ENCODE measurements at places on chromosomes 5 and 9. TPM values are rescaled to one million over a fixed set of nuclear protein-coding genes. Genes with fewer than 3 reads are reported as not detected.

GRCh38 chr5:53211799-53212198, 102.2 kb upstream of the MOCS2 start:
- no peak for DNase-seq

DNA sequence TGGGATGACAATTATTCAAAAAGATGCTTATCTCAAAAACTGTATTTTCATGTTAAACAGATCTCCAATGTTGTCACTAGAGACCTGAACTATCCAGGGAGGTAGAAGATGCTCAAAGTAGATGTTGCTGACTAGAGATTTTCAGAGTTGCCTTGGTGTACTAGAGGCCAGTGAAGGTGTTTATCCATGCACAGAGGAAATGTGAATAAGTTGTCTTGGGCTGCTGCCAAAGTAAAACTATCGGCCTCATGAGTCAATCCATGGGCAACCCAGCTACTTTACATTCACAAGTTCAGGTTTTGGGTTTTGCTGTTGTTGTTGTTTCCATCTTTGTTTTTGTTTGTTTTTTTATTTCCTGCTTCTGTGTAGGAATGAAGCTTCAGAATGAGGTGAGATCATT, 141.1 kb upstream of the RANBP3L start:
- DNase-seq, result no peak

GRCh38 chr5:178353461-178353860, 120.9 kb upstream of the PHYKPL start:
- DNase-seq, result no peak

DNA sequence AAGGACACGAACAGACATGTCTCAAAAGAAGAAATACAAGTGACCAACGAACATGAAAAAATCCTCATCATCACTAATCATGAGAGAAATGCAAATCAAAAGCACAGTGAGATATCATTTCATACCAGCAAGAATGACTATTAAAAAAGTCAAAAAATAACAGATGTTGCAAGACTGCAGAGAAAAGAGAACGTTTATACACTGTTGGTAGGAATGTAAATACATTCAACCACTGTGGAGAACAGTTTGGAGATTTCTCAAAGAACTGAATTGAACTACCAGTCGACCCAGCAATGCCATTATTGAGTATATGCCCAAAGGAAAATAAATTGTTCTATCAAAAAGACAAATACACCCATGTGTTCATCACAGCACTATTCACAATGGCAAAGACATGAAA, 45.7 kb downstream of the FXN start:
- DNase-seq, result no peak

- no peak for DNase-seq
Measured at GRCh38 chr9:96751815-96752214, 26.1 kb downstream of the ZNF510 start.

- DNase-seq, result no peak
Measured at GRCh38 chr5:155886311-155887031, 440.5 kb upstream of the SGCD start.

IFNA21 gene
- total RNA-seq, result not detected

PTGS1 gene
- 0.27 TPM for total RNA-seq

DNA sequence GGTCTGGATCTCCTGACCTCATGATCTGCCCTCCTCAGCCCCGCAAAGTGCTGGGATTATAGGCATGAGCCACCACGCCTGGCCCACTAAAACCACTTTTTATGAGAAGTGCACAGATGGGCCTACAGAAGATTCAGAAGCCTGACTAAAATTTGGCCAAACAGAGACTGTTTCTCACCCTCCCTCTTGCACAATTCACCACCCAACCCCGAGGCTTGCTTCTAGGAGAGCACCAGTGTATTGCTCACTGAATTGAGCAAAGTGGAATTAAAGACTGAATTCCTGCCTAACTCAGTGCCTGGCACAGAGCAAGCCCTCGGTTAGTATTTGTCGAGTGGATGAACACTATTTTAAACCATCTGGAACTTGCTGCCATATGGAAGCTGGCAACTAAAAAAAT, 3.4 kb upstream of the DCTN4 start:
- no peak for DNase-seq

DNA sequence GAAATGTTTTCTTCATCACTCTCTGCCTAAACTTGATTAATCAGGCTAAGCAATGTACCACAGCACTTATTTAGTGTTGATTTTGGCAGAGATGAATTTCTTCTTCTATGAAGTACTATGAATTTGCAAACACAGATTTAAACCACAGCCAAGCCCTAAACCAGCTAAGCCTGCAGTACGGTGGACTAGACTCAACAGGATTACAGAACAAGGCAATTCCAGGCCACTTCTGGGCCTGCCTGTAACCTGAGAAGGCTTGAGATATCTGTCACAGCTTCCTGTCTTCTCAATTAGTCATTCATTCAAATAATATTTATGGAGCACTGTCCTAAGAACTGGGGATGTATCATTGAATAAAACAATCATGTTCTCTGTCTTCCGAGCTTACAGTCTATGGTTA, 32.4 kb upstream of the CAST start:
- no peak for DNase-seq

- no peak for DNase-seq
Measured at GRCh38 chr5:11780641-11781345, 123.5 kb downstream of the CTNND2 start.

RNF180 gene
- total RNA-seq, result not detected

WNT8A gene
- total RNA-seq, result not detected

- DNase-seq, result no peak
Measured at GRCh38 chr9:33917036-33917435, 100.1 kb downstream of the UBE2R2 start.

DNA sequence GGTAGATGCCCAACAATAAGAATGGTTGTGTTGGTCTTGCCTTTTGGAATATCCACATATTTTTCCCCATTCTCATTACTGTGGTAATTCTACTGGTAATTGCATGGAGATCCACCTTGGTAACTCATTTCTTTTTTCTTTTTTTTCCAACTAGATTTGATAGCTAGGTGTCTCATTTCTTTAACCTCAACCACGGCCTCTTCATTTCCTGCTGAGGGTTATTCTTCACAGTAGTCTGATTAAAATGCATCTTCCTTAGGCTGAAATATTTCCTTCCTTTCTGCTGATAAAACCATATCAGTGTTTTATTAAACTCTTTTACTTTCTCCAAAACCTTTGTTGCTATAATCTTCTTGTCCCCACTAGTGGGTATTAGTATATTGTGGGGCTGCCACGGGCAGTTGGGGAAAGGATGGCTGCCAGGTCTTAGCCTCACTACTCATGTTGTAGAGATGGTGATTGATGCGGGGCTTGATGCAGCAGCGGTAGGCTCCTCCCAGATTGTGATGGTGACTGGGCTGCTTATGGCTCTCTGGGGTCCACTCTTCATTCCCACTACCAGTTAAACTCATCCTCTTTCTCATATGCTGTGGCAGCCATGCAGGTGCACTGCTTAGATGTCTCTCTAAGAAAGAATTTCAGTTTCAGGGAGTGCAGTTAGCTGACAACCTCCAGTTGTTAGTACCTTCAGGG, 35.9 kb downstream of the KIF2A start:
- no peak for DNase-seq

GRCh38 chr5:179427032-179427675, 81.9 kb upstream of the ADAMTS2 start:
- no peak for DNase-seq

- DNase-seq, result no peak
Measured at GRCh38 chr9:26158631-26159150, 480.4 kb upstream of the TUSC1 start.

RAB14 gene
- total RNA-seq, result 85.4 TPM

GFI1B gene
- not detected for total RNA-seq

DNA sequence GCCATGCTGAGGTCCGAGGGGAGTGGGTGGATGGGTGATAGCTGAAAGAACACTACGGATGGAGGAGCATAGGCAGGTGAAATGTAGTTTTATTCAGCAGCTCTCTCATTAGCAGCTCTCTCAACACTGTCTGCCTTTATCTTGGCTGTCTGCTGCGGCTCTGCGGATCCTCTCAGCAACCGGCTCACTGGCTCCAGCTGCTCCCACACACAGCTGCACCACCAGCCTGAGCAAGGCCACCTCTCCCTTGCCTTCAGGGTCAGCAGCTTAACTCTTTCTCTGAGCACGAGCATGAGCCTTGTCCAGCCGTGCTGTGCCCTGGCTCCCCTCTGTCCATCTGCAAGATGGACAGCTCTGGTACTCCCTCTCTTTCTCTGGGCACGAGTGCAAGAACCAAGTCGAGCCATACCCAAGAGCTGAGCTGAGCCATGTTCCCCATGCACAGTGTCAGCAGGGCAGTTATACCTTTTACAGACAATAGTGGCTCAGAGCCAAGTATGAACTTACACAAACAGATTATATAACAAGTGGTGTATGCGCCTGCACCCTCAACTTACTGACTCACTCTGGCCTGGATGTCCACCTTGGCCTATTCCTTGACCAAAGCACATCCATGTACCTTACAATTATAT, 108.5 kb downstream of the MACIR start:
- DNase-seq, result no peak

LCN2 gene
- not detected for total RNA-seq

GRCh38 chr9:121292051-121292450, 24.1 kb downstream of the GSN start:
- no peak for DNase-seq

DNA sequence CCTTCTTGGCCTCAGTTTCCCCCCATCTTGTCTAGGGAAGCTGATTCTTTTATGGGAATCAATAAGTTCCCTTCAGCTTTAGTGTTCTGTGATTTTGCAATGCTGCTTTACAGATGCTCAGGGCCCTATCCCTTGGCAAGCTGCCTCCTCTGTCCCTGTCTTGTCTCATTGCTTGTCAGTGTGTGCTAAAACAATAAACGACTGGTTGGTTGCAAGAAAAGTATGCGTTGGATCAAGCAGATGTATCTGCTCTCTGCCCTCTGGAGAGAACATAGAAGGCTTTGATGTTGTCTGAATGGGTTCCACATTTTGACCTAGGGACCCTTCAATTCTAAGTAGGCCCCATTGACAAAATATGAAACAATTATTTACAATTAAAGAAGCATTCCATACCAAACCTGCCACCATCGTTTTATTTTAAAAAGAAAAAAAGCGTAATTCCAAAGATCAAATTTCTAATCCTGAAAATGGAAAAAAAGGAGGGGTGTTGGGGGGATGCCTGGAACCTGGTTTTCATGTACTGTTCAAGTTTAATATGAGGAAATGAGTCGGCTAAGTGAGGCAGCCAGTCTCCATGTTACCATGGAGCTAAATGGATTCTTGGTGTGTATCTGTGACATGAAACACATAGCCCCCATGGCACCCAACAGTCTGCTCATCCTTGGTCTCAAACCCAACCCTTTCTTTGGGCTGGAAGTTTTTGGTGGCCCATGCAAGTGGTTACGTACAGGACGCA, 31.2 kb upstream of the TARS1 start:
- DNase-seq, result no peak

ALDH7A1 gene
- 5.2 TPM for total RNA-seq

DNA sequence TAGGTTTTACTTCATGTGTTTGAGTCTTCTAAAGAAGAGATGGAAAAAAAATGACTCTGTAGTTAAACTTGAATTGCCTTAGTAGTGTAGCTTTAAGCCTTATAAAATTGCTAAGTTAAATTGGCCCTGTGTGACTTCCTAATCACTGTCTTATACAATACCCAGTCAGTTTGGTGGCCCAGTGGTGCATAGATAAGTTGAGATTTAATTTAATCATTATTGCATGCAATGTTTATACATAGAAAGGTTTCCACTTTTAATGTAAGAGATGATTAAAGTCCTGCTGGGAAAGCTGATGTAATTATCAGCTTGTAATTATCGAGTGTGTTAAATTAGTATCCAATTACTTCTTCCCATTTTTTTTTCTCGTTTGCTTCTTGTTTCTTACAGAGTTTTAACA, 187.1 kb downstream of the TRIO start:
- DNase-seq, result no peak

PCA3 gene
- not detected for total RNA-seq

DNA sequence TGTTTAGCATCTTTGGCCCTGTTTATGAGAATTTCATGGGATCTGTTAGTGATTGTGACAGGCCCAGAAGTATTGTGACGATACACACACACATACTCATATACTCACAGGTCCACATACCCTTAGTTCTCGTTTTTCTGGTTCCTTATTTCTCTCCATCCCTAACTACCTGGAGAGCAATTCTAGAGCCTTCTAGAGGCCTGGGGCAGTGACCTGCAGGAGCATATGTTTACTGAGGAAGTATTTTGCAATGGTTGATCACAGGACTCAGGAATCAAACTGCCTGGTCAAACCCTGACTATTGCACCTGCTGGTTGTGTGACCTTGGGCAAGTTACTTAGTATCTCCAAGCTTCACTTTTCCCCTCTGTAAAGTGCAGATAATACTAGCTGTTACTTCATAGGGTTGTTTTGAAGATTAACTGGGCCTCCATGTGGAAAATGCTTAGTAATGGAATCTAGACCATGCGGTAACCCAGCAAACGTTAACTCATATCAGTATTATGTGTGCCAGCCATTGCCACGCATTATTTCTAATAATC, 8.7 kb downstream of the PAPPA start:
- DNase-seq, result no peak

WDR38 gene
- not detected for total RNA-seq

MEIKIN gene
- total RNA-seq, result 0.53 TPM

DNA sequence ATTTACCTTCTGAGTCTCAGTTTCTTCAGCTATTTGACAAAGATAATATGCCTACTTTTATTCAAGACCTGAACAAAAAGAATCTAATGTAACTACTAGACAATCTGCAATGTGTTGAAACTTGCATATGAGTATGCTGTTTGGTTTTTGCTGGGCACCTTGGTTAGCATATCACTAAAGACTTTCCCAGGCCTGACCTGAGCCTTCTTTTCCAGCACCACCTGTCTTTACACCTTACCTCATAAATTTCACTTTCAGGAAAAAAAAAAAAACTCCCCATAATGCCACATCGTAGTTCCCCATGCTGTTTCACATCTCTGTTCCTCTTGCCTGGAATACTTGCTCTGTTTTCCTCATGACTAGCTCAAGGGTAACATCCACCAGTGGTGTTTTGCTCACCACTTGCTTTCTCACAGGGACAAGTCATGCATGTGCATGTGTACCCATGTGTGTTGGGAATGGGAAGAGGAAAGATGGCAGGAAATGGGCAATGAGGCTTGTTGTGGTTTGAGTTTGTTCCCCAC, 45.6 kb upstream of the TLE4 start:
- DNase-seq, result no peak

- no peak for DNase-seq
Measured at GRCh38 chr5:85663708-85664031, 954.1 kb upstream of the COX7C start.

DNA sequence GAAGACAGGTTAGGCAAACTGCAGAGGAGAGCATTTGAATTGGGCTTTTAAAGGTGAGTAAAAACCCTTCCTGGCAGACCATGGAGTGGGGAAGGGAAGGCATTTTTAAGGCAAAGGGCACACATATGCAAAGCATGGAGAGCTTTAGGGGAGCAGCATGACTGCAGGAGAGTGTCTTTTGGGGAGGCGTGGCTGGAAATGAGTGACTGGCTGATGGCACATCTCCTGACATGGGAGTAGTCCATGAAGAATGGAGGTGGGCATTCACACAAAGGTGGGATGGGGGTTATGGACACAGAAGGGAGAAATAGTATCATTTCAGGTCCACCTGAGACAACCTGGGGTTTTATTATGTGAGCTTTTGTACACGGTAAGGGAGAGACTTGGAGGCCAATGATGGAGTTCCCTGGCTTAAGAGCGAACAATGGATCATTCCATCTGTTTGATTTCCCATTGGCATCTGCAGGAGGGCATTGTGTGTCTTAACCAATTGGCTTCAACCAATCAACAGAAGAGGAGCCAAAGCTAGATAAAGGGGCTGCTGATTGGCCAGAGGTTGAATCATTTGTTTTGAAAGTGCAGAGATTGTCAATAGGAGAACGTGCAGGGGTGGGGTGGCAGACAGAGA, 2.1 kb downstream of the NSG2 start:
- DNase-seq, result no peak

- no peak for DNase-seq
Measured at GRCh38 chr5:156053056-156053455, 273.9 kb upstream of the SGCD start.
